ENCODE measurements at places on chromosomes 3 and 15. TPM values are rescaled to one million over a fixed set of nuclear protein-coding genes. Genes with fewer than 3 reads are reported as not detected.

The PLCH1 gene
- 0.12 TPM for total RNA-seq

The PRSS50 gene
- total RNA-seq = not detected

The ANKUB1 gene
- not detected for total RNA-seq

The LMAN1L gene
- 0.44 TPM for total RNA-seq

The CD200 gene
- 1.7 TPM for total RNA-seq

The SLC9A9 gene
- 24.4 TPM for total RNA-seq

GRCh38 chr3:132545471-132545870 is 51.6 kb upstream of the ACKR4 start:
- DNase-seq = no peak

- no peak for DNase-seq
Observed at GRCh38 chr3:174854987-174855386, 4.1 kb upstream of the NAALADL2 start.

DNA sequence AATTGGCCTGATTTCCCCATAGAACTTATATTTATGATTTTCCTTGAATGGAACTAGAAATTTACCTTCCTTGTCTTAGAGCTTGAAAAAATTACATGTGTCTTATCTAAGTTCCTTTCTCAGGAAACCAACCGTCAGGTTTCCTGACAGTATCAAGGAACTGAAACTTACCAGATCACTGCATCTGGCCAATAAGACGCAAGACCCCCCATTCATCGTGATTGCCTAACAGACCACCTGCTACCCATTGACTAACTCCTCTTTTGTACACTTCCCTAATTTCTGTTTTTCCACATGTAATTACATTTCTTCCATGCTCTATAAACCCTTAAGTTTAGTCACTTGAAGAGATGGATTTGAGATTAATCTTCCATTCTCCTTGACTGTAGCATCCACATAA is 517.2 kb upstream of the CBLB start:
- no peak for DNase-seq

GRCh38 chr3:138184994-138185393 is 2.1 kb upstream of the ARMC8 start:
- no peak for DNase-seq

DNA sequence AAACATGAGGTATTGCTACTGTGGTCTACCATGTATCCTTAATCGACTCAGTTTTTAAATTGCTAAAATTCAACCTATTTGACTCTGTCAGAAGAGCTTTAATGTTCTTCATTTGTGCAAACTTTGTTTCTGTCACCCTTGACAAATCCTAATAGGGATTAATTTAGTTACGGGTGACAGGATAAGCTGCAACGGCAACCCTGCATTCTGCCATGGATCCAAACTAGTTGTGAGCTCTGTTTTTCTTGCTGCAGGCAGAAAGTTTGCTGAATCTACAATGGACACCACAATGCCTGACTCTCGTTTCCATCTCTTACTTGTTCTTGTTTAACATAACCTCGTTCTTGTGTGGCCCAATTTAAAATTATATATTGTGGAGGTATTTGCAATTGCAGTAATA is 352.3 kb downstream of the ROBO2 start:
- no peak for DNase-seq

GRCh38 chr15:40245666-40246450 is 7.0 kb downstream of the PAK6 start:
- DNase-seq = no peak

GRCh38 chr3:159773706-159774105 is 214.9 kb upstream of the IL12A start:
- DNase-seq = no peak

DNA sequence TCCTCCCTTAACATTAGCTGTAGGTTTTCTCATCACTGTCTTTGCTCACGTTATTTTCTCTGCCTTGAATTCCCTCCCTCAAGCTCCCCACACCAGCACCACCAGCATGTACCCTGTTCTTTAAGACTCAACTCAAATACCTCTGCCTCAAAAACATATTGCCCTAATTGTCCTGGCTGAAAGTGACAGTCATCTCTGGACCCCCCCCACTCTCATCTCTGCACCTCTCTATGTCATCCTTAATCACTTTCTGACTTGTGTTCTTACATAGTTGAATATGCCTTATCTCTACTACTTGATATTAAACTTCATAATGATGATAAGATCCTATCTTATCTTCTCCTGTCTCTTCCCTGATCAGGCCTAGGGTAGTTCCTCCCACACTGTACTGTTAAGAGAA is 345.2 kb upstream of the TPRG1 start:
- no peak for DNase-seq

- DNase-seq = no peak
Observed at GRCh38 chr15:78127882-78128281, 3.4 kb downstream of the CIB2 start.

GRCh38 chr3:171718493-171719185 is 91.6 kb downstream of the PLD1 start:
- DNase-seq = no peak

GRCh38 chr3:42515391-42515916 is 13.0 kb downstream of the VIPR1 start:
- DNase-seq = no peak

Data from T-cell (primary cell).